NCI-H524 (cell line): ENCODE measurements at places on chromosomes 11 and 22.

- DNase-seq = peak; percentile 34
Observed at GRCh38 chr11:107711861-107712755, at the start of gene SLN. TSS of gene SLN (minus strand) at chr11:107712056.

DNA sequence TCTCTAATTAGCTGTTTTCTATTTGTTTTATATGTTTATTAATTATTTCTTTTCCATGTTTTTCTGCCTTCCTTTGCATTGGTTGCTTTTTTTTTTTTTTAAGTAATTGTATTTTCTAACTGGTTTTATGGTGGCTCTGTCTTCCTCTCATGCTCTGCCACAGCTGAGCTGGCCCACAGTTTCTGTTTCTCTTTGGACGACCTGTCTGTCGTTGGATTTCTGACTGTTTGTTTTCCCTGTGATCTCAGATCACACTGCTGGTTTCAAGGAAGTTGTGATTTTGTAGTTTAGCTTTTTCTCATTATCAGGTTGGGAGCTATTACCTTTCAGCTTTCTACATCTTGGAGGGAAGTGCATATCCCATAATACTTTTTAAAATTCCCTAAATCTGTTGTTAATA, 15.9 kb upstream of the OR6M1 start:
- no peak for DNase-seq

- DNase-seq = no peak
Observed at GRCh38 chr11:69799582-69799981, 19.6 kb downstream of the FGF3 start.

GRCh38 chr22:49546811-49547585, 280.7 kb downstream of the BRD1 start:
- DNase-seq = no peak

DNA sequence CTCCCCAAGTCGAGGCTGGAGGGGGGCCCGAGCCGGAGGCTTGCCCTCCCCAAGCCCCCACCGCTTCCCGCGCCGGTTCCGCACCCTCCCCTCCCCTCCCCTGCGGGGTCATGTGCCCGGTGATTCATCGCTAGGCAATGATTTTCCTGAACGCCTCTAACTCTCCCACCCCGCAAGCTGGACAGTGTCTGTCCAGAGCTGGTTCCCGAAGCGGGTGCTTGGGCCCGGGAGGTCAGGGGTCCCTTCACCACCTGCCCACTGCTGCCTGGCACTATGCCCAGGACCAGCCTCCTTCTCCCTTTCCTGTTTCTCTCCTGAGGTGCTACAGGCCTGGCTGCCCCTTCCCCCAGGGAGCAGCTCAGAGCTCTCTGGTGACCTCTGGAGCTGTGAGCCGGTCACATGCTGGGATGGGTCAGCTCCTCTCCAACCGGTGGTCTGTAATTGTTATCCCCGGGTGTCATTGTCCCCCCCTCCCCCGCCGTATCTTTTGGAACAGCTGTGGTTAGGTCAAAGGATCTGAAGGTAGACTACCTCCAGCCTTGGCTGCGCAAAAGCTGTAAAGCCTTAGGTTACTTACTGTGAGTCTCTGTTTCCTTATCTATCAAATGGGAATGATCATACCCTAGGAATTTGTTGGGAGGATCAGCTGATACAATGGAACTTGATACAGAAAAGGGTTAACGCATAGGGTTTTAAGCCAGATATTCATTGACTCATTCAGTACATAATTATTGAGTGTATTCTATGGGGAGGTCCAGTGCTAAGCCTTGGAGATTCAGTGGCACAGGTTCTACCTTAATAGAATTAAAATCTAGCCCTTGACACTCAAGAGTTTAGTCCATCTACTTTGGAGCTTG, 753 bp downstream of the STX3 start:
- DNase-seq = peak; percentile 8

DNA sequence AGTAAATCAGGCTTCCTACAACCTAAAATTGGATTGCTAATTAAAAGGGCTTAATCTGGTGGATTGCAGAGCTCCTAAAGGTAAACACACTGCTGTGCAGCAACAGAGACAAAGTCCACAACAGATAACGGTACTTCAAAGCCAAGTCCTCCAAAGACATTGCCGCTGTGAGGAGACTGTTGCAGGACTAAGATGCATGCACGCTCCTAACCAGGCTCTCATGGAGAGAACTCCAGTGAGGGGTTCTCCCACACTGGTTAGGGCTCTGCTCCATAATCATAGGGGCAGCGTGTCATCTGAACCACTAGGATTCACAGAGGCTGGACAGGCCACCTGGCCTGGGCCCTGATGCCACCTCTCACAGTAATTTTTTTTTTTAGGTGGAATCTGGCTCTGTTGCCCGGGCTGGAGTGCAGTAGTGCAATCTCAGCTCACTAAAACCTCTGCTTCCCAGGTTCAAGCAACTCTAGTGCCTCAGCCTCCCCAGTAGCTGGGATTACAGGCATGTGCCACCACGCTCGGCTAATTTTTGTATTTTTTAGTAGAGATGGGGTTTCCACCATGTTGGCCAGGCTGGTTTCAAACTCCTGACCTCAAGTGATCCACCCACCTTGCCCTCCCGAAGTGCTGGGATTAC, 56.9 kb upstream of the ARFGAP3 start:
- DNase-seq = no peak
